Fibroblast of lung (primary cell): ENCODE measurements at places on chromosomes 1 and 21.

GRCh38 chr1:16393570-16394521 is 26.8 kb downstream of the SZRD1 start:
- no peak for DNase-seq

DNA sequence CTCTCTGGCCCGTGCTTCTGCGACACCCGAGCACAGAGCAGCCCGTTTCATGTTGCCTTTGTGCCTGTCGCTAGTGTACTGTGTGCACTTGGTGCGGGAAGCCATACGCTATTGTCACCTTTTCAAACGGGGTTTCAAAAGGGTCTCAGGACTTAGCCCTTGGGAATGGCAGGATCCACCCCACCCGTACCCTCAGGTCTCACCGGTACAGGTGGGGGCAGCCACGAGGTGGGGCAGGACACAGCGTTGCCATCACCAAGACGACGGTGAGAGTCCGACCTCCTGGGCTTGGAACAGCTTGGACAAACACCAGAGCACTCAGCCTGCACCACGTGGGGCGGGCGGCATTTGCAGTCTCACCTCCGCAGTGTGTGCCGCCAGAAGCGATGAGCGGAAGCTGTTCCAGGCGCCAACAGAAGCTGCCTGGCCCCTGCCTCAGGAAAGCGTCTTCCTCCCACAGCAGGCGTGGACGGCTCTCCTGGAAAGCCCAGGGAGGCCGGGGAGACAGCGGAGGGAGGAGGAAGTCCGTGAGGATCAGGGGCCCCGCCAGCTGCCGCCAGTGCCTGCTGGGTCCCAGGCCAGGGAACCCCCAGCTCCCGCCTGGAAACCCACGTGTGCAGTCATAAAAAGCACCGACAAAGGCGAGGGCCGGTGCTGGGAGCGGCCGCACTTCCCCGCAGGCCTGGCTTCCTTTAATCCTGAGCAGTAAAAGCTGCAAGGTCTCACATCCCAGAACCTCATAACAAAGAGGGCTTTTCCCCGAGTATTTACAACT is 131.3 kb upstream of the ARHGEF16 start:
- peak; percentile 23 for DNase-seq

GRCh38 chr1:186212568-186213224 is 162.4 kb downstream of the TPR start:
- DNase-seq, result peak; percentile 94

DNA sequence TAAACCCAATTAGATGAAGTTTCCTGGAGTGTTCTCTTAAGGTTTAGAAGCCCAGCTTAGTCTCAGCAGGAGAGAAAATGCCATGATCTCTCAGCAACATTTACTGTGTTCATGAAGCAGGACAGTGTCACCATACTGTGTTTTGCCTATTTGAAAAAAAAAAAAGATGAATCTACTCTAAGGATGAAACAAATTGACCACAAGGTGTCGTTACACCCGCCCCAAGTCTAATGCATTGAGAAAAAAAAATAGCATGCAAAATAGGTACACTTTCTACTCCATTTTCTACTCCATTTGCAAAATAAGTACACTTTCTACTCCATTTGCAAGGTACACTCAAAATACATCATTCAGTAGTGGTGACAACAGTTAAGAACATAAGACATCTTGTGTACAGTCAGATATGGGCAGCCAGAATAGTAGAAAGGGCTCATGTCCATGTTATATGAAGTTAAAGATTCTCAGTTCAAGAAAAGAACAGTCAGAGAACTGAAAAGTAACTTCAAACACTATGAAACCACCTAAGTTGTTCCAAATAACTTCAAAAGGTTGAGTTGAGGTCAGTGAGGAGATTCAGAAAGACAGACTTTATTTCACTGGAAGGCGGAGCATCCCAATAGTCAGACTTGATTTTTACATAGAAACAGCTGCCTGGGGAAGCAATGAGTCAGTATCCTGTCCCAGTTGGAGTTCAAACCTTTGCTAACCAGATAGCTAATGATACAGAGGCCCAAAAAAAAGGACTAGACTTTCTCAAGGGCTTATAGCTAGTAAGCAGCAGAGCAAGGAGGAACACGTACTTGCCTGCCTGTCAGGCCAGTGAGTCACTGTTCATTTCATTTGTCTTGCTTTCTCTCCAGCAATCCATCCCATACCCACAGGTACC is 13.3 kb downstream of the PLPPR5 start:
- peak; percentile 79 for DNase-seq

DNA sequence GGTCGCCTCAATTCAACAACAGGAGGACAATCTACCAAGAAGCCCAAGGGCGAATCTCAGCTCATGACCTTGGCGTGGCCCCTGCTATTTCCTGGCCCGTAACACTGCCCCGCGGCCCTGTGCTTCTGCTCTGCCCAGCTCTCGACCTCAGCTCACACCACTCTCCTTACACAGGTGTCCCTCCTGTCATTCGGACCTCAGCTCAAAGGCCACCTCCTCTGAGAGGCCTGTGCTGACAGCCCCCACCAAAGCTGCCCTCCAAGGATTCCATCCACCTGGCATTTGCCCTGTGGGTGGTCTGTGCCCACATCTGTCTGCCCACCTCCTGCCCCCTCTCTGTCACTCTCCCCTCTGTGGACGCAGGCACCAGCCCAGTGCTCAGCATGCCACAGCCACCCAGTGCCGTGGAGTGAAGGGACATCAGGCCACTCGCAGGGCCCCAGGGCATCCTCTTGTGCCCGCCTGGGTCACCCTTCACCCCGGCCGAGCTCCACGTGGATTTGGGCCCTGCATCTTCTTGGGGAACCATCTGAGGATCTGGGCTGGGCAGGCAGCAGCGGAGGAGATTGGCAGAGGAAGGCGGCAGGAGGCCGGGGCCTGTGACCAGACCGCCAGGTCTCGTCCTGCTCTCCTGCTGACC is 70.3 kb downstream of the DHRS3 start:
- DNase-seq, result no peak

GRCh38 chr1:242454262-242455051 is 70.0 kb downstream of the PLD5 start:
- peak; percentile 23 for DNase-seq

GRCh38 chr1:101739826-101740330 is 256.8 kb downstream of the OLFM3 start:
- no peak for DNase-seq

DNA sequence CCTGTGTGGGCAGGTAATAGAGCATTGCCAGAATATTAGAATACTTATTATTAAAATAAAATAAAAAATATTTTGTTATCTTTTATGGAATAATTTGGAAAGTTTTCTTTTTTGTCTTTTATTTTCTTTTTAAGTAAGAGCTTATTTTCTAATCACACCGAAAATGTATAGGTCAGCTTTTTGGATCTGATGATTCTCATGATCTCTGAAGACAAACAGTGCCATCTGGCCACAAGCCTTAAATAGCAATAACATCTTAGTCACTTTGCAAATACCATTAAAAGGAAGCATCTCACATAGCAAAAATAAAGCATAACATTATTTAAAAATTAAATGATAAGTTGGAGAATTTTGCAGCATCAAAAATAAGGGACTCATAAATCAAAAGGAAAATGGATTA is 213.8 kb downstream of the PLA2G4A start:
- no peak for DNase-seq

DNA sequence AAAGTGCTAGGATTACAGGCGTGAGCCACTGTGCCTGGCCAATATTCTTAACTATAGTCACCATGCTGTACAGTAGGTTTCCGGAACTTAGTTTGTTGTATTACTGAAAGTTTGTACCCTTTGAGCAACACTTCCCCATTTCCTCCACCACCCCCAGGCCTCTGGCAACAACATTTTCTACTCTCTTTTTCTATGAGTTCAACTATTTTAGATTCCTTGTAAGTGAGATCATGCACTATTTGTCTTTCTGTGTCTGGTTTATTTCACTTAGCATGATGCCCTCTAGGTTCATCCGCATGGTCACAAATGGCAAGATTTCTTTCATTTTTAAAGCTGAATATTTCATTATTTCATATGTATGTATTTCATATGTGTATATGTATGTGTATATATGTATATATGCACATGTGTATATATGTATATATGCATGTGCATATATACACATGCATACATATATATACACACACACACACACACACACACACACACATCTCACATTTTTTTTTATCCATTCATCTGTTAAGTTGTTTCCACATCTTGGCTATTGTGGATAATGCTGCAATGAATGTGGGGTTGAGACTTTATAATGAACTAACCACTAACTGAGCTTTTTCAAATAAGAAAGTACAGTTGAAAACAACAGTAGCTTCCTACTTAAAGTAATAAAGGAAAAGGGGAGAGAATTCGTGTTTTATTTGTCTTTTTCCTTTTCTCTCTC is 256.8 kb upstream of the C1orf105 start:
- DNase-seq, result peak; percentile 46

GRCh38 chr1:46477153-46477929 is 12.3 kb upstream of the DMBX1 start:
- peak; percentile 42 for DNase-seq

GRCh38 chr1:89044970-89045721 is 19.9 kb downstream of the GBP1 start:
- DNase-seq, result no peak

GRCh38 chr1:108767115-108767514 is 20.6 kb downstream of the STXBP3 start:
- no peak for DNase-seq

GRCh38 chr1:83508485-83509151 is 490.3 kb downstream of the TTLL7 start:
- DNase-seq, result peak; percentile 44

DNA sequence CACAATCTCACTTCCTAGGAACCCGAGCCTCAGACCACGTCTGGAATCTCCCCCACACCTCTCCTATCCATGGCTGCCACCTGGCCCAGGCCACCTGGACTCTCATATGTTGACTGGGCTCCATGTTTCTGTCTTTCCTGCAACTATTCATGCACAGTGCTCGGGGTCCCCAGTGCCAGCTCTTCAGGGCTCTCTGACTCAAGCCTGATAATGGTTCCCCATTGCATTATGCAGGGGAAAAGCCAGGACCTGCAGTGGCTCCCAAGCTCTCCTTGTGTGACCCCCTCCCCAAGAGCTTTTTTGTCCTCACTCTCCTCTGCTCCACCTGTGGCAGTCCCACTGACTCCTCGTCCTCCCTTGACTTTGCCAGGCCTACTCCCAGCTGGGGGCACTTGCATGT is 417.6 kb downstream of the NPHP4 start:
- DNase-seq, result no peak

DNA sequence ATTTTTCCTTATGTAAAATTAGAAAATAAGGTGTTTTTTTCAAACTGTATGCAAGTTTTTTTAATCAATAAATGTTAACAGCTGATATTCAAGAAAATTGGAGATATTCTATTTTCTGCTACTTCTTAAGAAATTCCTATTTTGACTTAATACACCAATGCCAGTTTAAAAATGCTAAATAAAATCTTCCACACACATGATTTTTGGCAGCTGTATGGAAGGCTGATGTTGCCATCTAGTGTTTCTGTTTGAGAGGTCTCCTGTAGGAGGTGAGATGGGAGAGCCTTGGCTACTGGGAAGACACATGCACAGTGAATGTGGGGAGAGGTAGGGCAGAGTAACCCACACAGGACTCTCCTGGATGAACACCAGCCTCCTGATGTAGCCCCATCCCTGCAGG is 29.2 kb upstream of the OR2B11 start:
- no peak for DNase-seq

DNA sequence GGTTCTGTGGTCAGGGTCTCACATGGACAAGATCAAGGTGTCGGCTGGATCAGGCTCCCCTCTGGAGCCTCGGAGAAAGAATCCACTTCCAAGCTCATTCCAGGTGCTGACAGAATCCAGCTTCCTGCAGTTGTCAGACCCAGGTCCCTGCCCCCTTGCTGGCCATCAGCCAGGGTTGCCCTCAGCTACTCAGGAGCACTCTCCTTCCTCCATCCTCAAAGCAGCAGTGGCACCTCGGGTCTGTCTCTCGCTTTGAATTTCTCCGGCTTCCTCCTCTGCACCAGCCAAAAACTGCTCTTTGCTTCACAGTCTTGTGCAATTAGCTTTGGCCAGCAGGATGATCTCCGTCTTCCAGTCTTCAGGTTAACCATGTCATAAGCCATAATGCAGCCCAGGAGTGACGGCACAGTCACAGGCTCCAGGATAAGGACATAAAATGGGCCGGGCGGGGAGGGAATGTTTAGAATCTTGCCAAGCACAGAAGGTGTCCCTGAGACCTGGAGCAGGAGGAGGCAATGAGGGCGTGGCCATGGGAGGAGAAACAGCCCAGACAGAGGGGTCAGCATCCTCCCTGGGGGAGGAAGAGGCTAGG is 79.4 kb upstream of the SLC25A33 start:
- no peak for DNase-seq

DNA sequence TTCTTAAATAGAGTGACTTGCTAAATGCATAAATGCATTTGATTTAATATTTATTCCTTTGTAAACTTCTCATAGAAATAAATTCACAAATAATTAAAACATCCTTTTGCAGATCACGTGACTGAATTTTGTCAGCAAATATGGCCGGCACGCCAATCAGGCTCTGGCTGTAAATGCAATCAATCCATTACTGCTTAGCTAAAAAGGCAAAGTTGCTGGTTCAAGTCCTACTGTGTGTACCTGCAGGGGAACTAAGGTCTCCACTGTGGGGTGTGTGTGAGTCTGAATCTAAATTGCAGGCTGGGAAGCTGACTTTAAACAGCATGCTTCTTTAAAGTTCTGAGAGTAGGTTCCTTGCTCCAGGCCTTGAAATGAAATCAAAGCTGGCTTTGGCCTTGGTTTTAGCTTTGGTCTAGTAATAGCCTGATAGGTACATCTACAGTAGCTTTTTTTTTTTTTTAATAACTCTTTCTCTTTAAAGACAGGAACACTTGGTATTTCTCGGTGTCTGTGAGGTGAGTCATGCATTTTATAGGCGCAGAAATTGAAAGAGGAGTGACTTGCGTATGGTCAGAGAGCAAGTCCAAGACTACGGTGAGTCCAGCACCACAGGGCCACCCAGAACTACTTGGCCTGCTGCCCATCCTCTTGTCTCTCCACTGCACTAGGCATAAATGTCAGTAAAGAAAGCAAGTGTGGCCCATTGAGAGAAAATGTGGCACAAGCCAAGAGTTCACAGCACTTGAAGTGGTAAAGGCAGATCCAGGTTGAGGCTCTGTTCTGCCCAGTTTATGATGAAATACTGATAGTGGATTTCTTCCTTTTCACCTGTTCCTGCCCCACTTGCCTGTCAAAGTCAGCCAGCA is 36.2 kb upstream of the LYST start:
- DNase-seq, result peak; percentile 65

- DNase-seq, result no peak
Observed at GRCh38 chr1:232457595-232457994, 172.3 kb downstream of the SIPA1L2 start.
